Kidney (tissue), 22 donors: ENCODE measurements at places on chromosomes 6 and 20. TPM values are rescaled to one million over a fixed set of nuclear protein-coding genes. Genes with fewer than 3 reads are reported as not detected.

The ADGRF4 gene
- not detected for total RNA-seq

The IL17A gene
- total RNA-seq, result not detected

The ARHGAP40 gene
- 20.2 TPM for total RNA-seq

GRCh38 chr6:153215242-153215641, 84.2 kb upstream of the RGS17 start:
- DNase-seq, result no peak

DNA sequence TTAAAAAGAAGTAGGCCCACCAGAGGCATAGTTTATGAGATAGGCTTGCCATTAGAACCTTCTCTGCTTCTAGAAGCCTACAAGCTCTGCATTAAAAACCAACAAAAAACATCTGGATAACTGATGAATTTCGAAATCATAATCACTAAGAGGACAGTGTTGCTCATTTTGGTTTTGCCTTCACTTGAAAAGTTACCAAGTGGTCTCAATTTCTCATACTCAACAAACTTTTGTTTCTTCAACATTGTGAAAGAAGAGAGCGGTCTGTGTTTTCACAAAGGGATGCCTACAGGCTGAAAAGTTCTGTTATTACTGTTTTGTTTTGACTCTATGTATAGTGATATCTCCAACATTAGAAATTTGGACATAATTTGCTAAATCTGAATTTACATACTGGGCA, 98.9 kb downstream of the PDSS2 start:
- no peak for DNase-seq
